ENCODE measurements at places on chromosomes 7 and 10. TPM values are rescaled to one million over a fixed set of nuclear protein-coding genes. Genes with fewer than 3 reads are reported as not detected.

TMEM196 gene
- total RNA-seq = not detected

- peak; percentile 70 for DNase-seq
Observed at GRCh38 chr7:21256310-21256877, 171.5 kb upstream of the SP4 start.

DNA sequence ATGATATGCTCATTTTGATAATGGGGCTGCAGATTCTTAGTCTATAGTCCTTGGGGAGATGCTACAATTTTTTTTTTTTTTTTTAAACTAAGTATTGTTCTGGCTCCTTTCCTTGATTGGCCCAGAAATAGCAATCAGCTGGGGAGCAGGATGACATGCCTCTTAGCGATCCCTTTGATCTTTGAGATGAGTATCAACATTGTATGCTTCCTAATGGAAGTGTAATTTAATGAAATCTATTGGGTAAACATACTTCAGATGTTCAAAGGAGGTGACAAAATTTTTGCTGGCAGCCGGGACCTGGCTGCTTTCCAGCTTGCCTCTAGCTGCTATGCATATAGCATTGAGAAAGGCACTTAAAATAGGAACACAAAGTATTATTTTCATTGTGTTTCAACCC is 43.5 kb downstream of the VTI1A start:
- peak; percentile 68 for DNase-seq

- no peak for DNase-seq
Observed at GRCh38 chr7:128906001-128906765, 4.3 kb downstream of the KCP start.

- DNase-seq = no peak
Observed at GRCh38 chr7:155071121-155071651, 1.1 kb downstream of the HTR5A start.

DNA sequence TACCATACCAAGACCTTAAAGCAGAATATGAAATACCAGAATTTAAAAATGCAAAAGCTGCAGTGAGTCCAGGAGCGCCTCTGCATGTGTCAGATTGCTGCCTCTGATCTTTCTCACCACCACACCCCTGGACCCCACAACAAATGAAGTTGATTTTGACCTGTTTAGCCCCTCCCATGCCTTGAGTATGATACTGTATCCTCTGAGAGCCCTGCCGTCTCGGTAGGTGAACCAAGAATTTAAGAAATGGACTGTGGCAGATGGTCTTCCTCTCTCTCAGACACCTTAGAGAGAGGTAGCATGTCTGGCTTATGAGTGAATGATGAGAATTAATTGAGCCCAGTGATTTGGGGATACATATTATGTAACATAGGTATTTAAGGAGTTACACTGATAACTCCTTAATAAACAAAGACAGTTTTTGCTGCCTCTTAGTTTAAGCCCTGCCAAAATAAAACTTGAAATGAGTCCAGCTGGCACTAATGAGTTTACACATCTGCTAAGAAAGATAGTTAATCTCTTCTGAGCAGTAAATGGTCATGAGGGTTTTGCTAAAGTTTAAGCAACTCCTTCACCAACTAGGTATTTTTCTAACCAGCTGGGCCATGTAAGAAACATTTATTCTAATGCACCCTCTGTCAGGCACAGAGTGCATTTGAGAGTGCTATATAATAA is 4.5 kb upstream of the TFPI2 start:
- DNase-seq = no peak
